Suppressor macrophage treated with lipopolysaccharide for 1 hour (primary cell): ENCODE measurements at places on chromosomes 6 and 20.

DNA sequence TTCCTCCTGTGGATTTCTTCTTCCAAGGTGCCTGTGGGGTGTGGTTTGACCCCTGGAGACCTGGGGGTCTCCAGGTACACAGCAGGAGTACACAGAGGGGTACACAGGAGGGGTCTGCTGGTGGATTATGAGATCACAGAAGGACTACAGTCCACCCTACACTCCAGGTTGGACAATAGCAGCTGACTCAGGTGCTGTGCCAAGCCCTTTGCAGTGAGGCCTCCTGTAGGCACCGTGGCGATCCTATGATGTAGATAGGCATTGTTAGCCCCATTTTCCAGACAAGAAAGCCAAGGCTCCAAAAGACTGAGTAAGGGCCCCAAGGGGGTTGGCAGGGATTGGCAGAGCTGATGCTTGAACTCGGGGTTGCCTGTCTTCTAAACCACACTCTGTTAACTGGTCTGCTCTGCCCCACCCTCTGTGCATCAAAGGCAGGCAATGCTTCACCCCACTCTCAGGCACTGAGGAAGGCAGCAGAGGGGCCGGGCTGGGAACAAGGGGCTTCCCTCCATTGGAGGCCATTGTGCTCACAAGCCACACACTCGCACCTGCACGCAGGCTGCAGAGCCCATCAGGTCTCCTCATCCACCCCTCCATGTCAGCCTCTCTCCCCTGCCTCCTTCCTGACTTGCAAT, 77.5 kb upstream of the SIRPA start:
- DNase-seq = no peak

DNA sequence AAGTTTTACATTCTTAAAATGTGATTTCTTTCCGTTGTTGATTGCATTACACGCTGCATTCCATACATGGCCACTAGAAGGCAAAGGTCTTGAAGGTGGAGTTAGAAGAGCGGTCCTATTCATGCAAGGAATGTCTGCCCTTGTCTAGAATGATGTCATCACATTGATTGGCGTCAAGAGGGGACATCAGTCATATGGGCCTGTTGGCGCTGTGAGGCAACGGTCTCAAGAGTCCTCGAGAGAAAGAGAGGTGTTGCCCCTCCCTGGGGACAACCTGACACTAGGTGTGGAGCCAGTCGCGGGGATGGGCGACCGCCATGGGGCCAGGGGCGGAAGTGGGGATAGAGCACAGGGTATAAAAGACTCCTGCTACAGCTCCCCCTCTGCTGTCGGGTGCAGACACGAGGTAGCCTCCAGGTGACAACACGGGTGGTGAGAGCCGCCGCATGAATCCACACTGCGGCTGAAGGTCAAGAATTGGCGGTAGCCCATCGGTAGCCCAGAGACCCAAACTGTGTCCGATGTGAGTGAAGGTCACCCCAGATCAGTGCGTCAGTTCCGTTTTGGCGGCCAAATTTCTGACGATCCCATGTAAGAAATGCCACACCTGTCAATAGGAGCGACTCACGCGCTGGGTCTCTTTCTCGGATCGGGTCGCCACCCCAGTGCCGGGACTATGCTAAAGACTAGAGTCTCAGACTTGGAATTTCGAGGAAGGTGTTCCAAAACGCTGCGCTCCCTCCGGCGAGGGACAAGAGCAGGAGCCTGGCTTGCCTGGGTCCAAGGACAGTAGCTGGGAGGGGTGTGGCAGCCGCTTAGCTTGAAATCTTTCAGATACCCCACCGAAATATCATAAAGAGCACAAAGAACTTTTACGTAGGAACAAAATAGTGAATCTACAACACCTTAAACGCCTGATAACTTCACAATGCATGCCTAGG, 93.2 kb upstream of the ZNF184 start:
- no peak for DNase-seq

- peak; percentile 20 for DNase-seq
Measured at GRCh38 chr6:10837009-10837621, 1.2 kb downstream of the MAK start.

DNA sequence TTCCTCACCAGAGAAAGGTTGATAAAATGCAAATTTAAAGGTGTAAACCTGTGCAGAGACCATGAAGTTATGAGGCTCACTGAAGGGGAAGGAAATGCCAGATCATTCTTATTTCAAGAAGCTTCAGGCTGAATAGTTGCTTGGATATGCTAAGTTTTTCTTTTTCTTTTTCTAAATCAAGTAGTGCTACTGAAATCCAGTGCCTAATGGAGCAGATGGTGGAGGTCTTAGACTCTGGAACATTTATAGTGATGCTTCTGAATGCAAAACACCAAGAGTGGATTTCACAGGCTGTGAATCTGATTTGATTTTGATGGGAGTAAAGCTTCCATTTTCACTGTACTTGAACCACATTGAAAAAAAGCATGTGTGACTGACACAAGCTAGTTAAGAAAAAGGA, 151.2 kb upstream of the BEND3 start:
- DNase-seq = no peak

DNA sequence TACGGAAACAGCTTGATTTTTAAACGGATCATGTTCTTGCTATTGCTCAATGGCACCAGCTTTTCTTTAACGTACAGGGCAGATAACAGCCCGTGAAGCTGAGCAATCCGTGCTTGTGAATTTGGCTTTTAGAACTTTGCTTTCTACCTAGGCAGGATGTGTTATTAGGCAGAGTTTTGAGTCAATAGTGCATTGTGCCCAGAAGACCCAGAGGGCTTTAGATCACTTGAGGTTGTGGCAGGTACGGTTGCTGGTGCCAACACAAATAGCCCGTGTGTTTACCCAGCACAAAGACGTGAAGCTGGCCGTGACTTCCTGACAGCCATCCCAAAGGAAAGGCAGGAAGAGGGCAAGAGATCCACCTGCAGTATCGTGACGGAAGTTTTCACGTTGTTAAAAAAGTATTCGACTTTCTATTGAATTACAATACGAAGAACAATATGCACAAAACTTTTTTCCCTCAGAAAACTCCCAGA, 117.4 kb upstream of the FRMD1 start:
- no peak for DNase-seq

- DNase-seq = peak; percentile 6
Measured at GRCh38 chr20:24453869-24454268, 15.6 kb upstream of the SYNDIG1 start.
